ENCODE measurements at places on chromosomes 7 and 10.

DNA sequence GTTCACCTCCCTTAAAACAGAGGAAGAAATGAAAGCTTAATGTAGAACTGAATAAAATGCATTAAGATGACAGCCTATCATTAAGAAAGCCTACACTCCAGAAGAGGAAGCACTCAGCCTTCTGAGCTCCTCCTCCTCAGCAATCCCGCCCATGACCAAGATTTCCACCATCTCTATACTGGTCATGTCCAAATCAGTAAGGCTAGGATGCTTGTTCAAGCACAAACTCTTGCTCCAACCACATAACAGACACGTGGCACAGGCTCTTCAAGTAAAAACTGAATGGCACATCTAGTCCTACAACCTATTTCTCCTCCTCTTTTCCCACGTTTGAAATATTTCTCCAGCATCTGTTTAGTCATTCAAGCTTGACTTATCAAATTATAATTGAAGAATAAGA lies 454.1 kb downstream of the PARD3 start:
- DNase-seq, result no peak

DNA sequence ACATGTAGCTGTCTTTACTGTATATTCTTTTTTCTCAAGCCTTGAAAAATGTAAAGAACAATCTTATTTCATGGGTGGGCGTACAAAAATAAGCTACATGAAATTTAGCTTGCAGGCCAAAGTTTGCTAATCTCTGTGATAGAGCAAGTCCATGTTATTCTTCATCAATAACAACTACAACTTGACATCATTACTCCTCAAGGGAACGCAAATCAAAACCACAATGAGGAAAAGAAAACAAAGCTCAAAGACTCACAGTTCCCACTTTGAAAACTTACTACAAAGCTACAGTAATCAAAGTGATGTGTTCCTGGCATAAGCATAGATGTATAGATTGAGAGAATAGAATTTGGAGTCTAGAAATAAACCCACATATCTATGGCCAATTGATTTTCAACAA lies 62.5 kb downstream of the GNA12 start:
- DNase-seq, result no peak

- no peak for DNase-seq
Measured at GRCh38 chr10:132859084-132859855, 73.3 kb upstream of the NKX6-2 start.

DNA sequence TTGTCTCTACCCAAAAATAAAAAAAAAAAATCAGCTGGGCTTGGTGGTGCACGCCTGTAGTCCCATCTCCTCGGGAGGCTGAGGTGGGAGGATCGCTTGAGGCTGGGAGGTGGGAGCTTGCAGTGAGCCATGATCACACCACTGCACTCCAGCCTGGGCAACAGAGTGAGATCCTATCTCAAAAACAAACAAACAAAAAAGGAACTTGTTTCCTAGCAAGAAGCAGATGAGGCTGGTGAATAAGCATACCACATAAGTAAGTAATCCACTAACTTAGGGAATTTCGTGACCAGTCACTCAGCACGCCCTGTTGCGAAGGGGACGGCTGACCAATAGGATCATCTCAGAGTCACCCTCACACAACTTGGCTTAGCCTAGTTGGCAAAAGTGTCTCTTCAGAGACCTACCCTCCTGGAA lies 64.6 kb downstream of the CUX1 start:
- DNase-seq, result no peak

DNA sequence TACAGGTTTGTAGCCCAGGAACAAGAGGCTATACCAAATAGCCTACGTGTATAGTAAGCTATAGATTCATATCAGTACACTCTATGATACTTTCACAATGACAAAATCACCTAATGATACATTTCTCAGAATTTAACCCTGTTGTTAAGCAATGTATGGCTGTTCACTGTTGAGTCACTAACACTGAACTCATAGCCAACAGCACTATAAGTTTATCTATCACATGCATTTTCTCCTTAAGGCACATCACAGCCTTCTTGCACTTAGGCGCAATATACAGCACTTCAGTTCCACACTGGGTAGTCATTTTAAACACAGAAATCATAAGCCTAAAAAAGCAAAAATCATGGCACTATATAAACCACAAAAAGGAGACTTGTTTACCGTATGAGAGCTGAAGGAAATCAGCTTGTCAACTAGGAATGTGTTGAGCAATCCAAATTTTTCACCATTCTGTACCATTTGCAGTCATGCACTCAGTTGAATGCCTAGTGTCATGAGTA lies 45.6 kb downstream of the ZNF438 start:
- DNase-seq, result no peak

DNA sequence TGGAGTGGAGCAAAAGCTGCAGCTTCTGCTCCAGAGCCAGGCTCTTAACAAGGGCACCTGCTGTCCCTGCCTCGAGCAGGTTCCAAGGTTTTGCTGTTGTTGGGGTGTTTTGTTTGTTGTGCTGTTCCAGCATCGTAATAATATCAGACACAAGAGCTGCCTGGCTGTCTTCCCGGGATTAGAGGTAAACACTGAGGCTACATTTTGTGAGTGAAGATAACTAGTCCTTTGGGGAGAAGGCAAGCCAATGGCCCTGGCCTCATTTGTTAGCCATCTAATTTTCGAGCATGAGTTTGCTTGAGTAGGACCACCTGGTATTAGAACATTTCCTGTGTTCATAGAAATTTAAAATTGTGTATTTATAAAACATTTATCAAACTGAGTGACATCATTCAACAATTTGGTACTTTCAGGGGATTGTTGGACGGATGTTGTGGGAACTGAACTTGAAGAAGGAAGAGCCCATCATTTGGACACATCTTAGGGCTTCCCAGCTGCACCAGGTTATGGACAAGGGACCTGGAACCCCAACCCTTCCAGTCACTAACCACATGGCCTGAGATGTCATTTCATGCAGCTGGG lies 555.0 kb downstream of the TNS3 start:
- DNase-seq, result no peak

GRCh38 chr7:99808766-99809165 lies 19.0 kb upstream of the CYP3A43 start:
- no peak for DNase-seq

GRCh38 chr7:28755255-28755654 lies 202.9 kb downstream of the TRIL start:
- DNase-seq, result no peak

DNA sequence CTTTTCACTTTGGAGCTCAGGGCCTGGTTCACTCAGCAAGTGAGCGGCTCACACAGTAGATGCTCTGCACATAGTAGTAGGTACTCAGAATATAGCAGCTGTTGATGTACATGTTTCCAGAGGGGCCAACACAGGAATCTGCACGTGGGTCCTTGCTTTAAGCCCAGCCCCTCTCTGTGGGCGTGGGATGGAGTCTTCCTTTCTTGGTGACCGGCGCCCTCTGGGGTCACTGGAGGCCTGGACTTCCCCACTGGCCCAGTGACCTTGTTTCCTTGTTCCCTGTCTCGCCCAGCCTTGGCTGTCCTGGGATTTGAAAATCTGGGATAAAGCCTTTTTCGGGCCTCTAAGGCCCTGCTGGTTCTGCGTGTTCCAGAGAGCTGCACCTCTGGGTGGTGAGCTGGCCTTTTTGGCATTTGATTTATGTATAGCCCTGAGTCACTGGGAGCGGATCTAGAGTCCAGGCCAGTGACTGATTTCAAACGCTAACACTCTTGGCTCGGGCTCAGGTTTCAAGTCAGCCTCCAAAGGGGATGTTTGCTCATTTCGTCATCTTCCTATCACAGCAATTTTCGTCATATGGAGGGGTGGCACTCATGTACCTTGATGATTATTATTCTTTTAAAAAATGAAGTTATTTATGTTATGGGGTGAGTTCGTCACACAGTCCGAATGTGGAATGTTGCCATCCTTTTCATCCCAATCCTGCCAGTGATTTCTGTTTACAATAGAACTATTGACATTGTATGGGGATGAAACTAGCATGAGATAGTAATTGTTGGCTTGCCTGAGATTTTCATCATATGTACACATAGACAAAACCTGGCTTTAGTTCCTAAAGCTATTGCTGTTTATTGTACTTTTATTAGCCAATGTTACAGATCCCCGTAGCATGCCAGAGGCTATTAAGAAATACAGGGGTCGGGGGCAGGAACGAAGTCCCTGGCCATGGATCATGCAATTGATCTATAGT lies 65.5 kb downstream of the CUX1 start:
- no peak for DNase-seq

DNA sequence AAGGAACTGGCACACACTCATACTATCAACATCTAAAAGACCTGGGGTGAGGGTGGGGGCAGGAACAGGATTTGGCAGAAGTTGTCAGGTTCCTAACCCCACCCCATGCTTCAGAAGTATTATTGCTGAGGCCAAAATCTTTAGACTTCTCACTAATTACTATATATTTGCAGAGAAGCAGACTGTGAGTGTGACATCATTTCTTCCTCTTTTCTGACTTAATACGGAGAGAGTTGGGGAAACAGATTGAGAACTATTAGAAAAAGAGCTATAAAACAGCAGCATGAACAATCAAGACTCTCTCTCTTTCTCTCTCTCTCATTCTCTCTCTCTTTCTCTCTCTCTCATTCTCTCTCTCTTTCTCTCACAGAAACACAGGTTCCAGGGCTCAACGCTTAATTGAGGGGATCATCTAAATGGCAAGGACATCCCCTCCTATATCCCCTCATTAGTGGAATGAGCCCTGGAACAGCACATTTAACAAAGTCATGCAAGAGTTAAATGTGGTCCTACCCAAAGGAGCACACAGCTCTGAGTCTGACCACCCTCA lies 94.8 kb downstream of the KCNMA1 start:
- DNase-seq, result no peak

GRCh38 chr10:44792119-44792775 lies 118.9 kb upstream of the TMEM72 start:
- no peak for DNase-seq

DNA sequence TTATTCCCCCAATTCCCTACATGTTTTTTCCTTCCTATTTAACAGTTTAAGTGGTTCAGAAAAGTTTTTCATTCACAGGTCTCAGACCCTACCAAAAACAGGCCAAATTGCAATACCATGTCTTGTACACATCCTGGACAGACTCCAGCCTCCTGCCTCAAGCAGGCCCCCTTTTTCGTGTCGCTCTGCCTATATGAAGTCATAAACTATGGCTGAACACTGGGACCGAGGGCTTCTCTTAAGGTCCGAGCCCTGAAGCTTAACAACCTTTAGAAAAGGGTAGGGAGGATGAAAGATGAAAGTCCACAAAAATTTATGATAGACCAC lies 1.4 kb downstream of the FBXW4 start:
- DNase-seq, result peak; percentile 39

DNA sequence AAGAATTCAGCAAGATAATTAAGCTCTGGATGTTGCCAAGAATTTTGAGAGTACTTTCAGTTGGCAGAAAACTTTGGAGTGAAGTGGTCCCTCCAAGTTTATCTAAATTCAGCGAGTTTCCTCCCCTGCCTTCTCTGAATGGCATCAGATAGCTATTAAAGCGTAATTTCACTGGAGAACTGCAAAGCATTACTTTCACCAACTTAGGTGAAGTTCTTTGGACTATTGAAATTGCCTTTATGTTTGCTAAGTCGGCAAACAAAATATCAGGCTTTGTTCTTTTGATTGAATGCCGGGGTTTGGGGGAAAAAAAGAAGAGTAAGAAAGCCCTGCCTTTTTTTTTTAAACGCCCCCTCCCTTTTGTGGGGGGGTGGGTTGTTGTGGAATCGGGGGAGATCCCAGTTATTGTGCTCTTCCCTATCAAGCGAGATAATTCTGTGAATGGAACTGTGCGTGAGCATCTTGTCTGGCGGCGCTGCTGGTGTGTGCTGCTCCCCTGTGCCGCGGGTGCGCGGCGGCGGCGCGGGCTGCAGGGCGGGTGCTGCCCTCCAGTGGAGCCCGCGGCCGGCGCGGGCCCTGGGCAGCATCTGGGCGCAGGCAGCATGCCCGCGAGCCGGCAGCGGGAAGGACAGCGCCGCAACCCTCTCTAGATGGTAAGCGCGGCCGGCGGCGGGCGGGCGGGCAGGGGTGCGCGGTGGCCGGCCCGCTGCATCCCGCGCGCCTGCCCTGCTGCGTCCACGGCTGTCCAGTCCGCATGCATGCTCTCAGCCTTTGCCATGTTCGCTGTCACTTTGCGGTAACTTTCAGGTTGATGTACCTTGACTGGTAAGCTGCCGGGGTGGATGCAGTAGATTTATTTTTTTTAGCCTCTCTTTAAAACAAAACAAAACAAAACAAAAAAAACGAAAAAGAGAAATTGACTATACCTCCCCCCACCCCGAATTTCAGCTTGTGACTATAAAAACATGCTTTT lies 176.5 kb downstream of the TCF7L2 start:
- DNase-seq, result peak; percentile 69

GRCh38 chr7:108492742-108493141 lies 33.2 kb downstream of the PNPLA8 start:
- no peak for DNase-seq

DNA sequence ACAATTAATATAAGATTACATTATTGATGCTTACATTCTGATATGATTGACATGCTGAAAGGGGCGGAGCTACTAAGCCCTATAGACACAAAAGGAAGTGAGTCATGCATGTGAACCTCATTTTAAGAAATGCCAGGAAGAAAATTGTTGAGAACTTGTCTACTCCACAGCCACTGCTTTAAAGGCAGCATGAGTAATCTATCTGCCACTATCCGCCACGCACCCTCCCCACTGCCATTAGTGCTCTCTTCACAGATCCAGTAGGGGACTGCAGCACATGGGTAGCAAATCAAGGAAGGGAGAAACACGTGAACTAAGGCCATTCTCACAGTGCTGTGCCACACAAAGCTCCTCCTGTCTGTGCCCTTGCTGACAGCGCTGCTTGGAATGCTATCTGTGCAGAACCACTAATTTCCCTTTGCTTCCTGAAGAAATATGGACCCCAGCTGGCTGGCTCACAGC lies 524.8 kb downstream of the GRM8 start:
- peak; percentile 2 for DNase-seq

DNA sequence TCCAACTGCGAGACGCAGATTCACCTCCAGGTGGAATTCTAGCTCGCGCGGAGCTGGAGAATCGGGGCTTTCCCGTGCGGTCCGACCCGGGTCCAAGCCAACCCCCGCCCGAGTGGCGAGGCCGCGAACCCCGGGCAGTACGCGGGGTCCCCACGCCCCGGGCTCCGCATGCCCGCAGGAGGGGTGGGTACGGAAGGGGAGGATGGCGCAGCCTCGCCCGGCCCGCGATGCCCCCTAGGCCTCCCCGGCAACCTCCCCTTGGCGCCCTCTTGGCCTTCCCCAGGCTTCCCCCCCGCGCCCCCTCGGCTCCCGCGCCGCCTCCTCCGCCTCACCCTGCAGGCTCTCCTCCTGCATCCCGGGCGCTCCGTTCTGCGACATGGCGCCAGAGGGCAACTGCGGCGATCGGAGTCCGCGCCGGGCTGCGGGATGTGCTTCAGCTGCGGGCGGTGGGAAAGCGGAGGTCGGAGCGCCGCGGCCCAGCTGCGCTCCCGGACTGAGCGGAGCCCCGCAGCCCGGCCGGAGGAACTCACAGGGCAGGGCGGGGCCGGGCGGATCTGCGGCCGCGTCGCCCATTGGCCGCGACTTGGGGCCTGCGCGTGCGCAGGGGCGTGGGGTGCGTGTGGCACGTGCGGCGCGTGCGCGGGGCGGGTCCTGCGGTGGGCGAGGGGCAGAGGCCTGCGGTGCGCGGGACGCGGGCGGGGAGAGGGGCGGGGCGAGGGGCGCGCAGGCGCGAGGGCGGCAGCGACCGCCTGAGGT lies at the start of gene BNIP3:
BNIP3 (minus strand) TSS at position 495 of the 756 bp plus-strand sequence; CDS start at position 378, 117 bp downstream.
- DNase-seq, result peak; percentile 97

Data from stimulated activated CD4-positive, alpha-beta T cell treated with anti-CD3 and anti-CD28 coated beads, Interleukin-15, amount 100 ng/mL, for 24 hours (primary cell).